Type B pancreatic cell (in vitro differentiated cells): ENCODE measurements at places on chromosomes 2 and 18.

DNA sequence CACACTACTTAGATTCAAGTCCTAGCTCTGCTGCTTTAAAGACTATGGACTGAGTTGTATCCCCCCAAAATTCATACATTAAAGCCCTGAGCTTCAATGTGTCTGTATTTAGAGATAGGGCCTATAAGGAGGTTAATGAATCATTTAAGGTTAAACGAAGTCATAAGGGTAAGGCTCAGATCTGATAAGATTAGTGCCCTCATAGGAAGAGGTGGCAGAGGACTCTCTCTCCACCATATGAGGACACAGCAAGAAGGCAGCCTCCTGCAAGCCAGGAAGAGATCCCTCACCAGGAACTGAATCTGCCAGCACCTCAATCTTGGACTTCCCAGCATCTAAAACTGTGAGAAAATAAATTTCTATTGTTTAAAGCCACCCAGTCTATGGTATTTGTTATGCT lies 3.1 kb upstream of the CYTIP start:
- no peak for DNase-seq

DNA sequence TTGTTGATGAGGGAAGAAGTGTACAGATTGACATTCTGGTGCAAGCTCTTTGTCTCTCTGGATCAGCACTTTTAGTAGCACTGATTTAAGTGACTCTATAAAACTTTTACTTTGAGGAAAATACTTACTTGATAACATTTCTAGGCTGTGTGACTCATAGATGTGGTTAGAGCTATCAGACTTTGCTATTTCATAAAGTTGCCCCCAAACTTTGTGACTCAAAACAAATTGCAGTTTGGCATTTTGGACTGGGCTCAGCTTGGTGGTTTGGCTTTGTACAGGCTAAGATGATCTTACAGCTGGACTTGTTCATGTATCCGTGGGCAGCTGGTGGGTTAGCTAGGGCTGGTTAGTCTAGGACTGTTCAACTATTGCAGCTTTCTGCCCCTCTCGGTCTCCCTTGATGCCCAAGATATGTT lies 42.1 kb upstream of the GLS start:
- DNase-seq = no peak

- no peak for DNase-seq
Measured at GRCh38 chr2:222982909-222983265, 69.1 kb upstream of the KCNE4 start.

GRCh38 chr18:62933261-62933887 lies 218.0 kb downstream of the PHLPP1 start:
- no peak for DNase-seq

DNA sequence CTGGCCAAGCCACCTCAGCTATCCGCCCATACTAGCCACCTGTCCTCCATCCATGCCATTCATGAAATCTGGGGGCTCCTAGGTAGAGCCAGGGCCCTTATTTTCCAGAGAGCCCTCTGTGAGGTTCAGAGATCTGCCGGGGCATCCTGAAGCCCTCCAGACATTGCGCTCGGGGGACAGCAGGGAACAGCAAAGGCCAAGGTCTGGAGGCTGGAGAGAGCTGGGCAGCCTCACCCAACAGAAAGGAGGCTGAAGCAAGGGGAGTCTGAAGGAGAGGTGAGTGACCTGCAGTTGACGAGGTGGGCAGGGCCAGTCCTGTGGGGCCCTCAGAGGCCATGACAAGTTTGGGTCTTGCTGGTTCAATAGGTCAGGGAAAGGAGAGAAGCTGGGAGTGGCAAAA lies 8.6 kb upstream of the DES start:
- no peak for DNase-seq

DNA sequence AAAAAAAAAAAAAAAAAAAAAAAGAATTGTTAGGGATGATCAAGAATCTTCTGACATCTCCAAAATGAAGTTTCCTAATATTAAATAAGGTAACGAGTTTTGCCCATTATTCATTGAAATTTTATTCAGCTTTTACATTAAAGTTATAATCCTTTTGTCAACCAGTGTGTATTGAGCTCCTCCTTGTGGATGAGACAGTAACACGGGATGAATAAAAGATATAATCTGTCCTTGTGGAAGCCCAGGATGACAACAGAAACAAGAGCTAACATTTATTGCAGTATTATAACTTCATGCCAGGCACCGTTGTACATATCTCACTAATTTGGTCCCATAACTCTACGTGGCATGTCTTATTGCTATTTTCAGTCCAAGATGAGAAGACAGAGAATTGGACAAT lies 33.4 kb upstream of the SERPINB7 start:
- no peak for DNase-seq
